ENCODE measurements at places on chromosomes 5 and 9.

- H3K27ac ChIP-seq: no peak overlapping the region
- H3K4me3 ChIP-seq: no peak overlapping the region
- H3K4me1 ChIP-seq: peaks cover 60% of the 10 kb centered on the region
Observed at GRCh38 chr5:39159811-39160490, 59.4 kb downstream of the FYB1 start.

DNA sequence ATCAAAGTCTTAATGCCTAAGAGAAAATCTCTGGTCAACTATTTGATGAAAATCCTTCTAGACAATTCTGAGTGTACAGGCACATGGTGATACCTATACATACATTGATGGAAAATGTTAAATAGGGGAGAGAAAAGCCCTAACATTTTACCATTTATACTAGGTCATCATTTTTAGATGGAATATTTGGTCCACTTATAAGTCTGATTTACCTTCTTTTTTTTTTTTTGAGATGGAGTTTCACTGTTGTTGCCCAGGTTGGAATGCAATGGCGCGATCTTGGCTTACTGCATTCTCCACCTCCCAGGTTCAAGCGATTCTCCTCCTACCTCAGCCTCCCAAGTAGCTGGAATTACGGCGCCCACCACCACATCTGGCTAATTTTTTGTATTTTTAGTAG is 81.7 kb downstream of the FCHO2 start:
- DNase-seq: no peak
- peaks cover 1% of the 10 kb centered on the region for H3K27me3 ChIP-seq
- H3K36me3 ChIP-seq: no peaks in the 10 kb centered on the region
- no peak overlapping the region for H3K27ac ChIP-seq
- no peak overlapping the region for H3K4me3 ChIP-seq

DNA sequence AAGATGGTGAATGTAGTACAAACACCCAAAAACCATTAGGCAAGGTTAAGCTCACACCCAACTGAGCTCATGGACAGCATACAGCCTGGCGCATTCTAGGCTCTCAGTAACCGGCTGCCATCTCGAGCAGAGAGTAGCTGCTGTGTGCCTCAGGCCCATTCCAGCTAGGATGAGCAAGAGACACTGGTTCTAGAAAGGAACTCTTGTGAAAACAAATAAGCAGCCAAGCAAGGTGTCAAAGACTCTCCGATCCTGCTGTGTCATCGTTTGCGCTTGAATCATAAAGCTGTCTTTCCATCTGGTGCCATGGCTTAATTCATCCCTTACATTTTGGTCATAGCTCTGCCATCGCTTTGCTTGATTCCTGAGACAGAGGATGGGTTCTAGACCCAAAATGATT is 135.4 kb upstream of the MSX2 start:
- no peaks in the 10 kb centered on the region for H3K36me3 ChIP-seq
- no peaks in the 10 kb centered on the region for H3K27me3 ChIP-seq
- H3K4me1 ChIP-seq: no peaks in the 10 kb centered on the region
- H3K27ac ChIP-seq: no peak overlapping the region

DNA sequence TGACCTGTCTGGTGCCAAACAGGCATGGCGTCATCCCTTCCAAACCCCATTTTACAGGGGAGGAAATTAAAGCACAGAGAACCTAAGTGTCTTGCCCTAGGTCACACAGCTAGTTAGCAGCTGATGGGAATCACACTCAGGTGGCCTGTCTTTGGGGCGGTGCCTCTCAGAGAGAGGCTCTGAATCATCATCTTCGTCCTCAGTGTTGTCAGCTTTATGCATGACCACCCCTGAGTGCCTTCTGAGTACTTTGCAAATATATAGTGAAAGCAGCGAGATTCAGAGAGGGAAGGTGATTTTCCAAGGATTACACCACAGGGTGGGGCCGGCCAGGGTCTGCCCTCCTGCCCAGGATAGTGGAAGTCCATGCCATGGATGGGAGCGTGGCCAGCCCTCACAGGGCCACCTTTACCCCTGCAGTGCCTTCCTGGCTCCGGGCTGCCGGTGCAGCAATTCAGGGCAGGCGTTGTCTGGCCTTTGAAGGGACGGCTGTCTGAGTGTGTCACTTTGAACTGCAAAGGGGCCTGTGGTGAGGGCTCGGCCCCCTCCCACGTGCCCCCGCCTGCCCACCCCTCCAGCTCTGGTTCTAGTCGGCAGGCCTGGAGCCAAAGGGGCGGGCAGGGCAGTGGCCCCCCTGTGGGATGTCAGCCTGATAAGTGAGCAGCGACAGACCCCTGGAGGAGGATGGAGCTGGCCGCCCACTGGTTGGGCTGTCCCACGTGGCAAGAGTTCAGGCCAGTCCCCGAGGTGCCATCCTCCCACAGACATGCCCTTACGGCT is 16.9 kb downstream of the LMX1B start:
- H3K36me3 ChIP-seq: no peaks in the 10 kb centered on the region
- no peak overlapping the region for H3K27ac ChIP-seq
- H3K4me3 ChIP-seq: no peak overlapping the region
- no peak for DNase-seq
- peaks cover 3% of the 10 kb centered on the region for H3K4me1 ChIP-seq

GRCh38 chr9:124771867-124772679 is 962 bp upstream of the NR6A1 start:
- peak overlapping the region; percentile 82 for H3K4me3 ChIP-seq
- peaks cover 54% of the 10 kb centered on the region for H3K27me3 ChIP-seq
- no peaks in the 10 kb centered on the region for H3K36me3 ChIP-seq
- peak; percentile 28 for DNase-seq
